ENCODE measurements at places on chromosomes 16 and 17.

- no peak for DNase-seq
Measured at GRCh38 chr17:73184136-73184993, 8.5 kb upstream of the COG1 start.

- peak; percentile 72 for DNase-seq
Measured at GRCh38 chr17:76584427-76585032, 1.1 kb downstream of the ST6GALNAC2 start.

- DNase-seq, result no peak
Measured at GRCh38 chr17:35289222-35289621, 46.4 kb downstream of the SLFN5 start.

DNA sequence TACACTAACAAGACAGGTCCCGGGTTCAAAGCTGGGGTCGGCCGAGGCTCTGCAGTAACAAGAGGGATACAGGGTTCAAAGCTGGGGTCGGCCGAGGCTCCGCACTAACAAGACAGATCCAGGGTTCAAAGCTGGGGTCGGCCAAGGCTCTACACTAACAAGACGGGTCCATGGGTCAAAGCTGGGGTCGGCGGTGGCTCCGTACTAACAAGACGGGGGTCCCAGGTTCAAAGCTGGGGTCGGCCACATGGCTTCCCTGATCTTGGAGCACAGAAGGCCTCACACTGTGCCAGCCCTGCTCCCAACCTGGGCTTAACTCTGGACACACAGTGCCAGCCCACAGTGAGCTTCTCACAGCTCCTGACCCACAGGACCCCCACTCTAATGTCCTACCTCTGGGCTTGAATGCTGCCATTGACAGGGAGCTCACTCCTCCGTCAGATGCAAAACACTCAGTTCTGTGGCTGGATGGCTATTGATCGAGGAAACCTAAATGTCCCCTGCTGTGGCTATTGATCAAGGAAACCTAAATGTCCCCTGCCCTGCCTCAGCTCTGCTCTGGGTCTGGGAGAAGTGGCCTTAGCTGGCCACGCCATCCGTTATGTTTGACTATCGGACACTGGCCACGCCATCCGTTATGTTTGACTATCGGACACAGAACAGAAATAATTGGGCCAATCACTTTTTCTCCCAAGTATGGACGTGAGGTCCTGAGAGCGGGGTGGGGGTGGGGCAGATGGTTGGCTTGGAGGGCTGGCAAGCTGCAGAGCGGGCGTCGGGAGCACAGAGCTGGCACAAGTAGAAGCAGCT is 54.6 kb upstream of the DOC2B start:
- DNase-seq, result no peak

DNA sequence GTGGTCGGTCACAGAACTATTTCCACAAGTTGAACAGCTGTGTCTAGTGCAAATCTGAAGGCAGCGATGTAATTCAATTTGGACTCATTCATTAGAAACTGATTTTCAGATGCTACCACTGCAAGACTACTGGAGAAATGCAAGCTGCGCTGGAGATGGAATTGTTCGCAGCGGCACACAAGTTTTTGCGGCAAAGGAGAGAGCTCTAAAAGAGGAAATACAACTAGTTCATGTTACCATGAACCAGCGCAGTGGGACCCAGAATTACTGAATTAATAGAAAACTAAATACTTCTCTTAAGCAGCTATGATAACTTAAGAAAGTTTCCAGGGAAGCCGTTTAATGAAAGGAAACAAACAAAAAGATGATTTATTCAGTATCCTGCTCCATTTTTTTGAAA is 1.9 kb downstream of the CREBBP start:
- no peak for DNase-seq

DNA sequence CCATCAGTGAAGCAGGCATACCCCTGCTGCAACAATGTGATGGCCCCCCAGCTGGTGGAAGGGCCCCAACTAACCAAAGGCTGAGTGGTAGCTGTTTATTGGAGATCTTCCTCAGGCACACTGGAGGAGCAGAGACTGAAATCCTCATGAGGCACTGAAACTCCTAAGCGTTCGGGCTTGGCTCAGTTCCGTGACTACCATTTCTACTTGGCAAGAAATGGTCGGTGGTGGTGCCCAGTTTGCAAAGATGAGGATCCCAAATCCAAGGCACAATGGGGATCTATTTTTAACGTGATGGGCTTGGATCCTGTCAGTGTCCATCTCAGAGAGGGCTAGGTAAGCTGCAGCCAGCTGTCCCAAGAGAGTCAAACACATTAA is 82.8 kb downstream of the TNFRSF13B start:
- DNase-seq, result no peak

- DNase-seq, result no peak
Measured at GRCh38 chr16:81185416-81185815, 53.1 kb upstream of the BCO1 start.

GRCh38 chr16:22240023-22240710 is 34.1 kb downstream of the EEF2K start:
- DNase-seq, result no peak

DNA sequence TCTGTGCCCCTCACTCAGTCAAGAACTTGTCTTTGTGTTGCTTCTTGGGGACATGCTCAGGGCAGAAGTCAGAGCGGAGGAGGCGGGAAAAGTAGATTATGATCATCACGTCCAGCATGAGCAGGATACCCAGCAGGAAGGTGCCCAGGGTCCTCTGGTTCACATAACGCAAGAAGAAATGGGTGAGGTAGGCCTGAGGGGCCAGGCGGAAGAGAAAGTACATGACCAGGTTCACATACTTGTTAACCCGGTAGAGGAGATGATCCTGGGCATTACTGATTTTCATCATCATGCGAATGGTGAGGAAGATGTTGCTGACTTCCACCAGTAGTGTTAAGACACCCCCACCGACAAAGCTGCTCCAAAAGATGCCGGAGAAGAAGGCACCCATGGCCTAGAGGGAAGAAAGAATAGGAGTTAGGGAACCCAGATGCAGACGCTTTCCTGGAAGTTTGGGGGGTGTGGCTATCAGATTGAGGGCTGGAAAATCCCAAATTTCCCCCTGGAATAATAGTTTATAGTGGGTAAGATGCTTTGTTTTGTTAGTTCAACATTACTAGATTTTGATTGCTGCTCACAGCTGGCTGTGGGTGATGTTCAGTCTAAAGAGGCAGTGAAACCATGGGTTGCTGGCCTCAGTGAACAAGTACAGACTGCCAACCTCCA is 1.4 kb downstream of the TLCD1 start:
- DNase-seq, result no peak

All from ecto neural progenitor cell (in vitro differentiated cells).